ENCODE measurements at places on chromosomes 2 and 18.

DNA sequence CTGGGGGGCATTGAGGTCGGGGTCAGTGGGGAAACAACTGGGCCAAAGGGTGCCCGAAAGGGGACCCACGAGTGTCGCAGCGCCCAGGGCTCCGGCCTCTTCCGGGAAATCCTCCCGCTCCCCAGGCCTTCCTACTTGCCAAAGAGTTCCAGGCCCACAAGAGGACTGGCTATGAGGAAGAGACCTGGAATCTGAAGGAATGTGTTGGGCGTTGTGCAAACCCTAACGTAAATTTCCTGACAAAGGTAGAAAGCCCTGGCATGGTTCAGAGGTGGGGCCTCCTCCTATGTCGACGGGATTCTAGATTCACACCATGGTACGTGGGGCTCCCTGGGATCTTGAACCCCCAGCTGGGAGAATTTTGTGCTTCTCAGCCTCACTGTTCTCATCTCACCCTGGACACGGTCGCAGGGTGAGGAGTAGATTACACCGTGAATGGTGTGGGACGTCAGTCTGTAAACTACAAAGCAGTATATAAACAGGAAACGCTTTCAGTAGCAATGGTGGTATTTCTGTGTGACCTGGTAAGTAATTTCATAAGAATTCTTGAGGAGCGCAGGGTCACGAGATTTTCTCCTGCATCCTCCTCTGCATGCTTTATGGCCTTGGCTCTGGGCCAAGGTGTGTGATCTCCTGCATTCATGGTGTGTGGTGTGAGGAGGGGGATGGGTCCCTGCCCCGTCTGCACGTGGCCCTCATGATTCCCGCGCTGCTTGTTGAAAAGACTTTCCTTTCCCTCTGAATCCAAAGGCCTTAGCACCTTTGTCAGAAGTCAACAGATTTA lies 868 bp downstream of the HSBP1L1 start:
- no peak for DNase-seq

- DNase-seq = no peak
Measured at GRCh38 chr2:222920657-222921186, 59.9 kb downstream of the ACSL3 start.

DNA sequence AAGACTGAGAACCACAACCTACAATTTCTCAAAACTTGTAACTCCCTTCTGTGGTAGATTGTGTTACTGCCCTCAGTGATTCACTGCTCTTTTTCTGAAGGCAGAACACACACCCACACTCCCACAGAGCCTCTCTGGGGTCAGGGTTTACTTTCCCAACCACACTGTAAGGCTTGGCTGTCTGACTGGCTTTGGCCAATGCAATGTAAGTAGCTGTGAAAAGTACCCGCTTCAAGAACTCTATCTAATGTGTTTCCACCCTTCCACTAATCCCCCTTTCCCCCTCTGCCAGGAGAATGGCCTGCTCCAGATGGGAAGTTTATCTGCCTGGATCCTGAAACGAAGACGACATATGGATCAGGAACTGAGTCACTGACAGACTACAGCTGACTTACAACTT lies 222.7 kb downstream of the CDH2 start:
- DNase-seq = no peak

DNA sequence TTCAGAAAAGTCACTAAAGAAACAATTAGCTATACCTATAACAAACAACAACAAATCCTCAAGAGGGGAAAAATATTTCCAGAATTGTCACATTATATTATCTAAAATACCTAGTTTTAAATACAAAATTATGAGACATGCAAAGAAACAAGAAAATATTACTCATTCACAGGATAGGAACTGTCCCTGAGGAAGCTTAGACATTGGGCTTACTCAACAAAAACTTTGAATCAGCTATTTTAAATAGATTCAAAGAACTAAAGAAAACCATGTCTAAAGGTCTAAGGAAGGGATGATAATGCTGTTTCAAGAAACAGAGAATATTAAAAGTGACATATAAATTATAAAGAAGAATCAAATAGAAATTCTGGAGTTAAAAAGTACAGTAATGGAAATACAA lies 131.9 kb upstream of the ZNF516 start:
- no peak for DNase-seq

GRCh38 chr2:24712296-24712695 lies 80.9 kb downstream of the PTRHD1 start:
- no peak for DNase-seq

DNA sequence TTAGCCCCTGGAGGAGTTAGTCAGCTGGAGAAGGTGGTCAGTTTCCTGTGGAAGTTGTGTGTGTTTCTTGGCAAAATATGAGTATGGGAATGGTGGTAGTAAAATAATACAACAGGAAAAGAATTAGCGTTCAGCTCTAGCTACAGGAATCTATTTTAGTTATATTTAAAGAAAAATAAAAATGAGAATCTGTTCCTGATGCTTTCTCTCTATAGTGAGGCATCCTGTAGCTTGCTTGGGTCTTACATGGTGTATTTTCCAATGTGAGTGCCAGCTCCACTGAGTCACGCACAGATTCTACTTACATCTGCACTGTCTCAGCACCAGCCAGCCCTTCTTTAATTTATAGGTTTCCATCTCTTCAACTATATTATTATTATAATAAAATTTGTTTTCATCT lies 132.2 kb downstream of the BIRC6 start:
- DNase-seq = no peak

GRCh38 chr2:143796051-143796450 lies 666.8 kb downstream of the ARHGAP15 start:
- no peak for DNase-seq

- no peak for DNase-seq
Measured at GRCh38 chr2:168521053-168521741, 65.1 kb downstream of the CERS6 start.

GRCh38 chr18:79413426-79413825 lies 17.7 kb downstream of the NFATC1 start:
- DNase-seq = no peak

DNA sequence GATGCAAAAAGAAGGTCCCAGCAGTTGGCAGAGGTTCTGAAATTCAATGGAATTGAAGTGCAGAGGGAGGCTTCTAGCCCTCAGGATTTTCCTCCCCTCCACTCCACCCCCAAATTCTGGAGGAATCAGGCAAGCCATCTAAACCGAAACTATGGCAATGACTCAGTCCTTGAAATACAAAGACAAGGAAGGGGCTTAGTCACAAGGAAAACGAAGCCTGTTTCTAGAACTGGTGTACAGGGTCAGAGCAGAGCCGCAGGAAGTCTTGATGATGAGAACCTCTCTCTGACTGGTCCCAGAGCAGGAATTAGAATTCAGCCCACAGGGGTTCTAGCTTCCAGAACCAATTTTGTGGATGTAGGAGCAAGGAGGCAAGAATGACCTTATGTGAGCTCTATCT lies 111.7 kb upstream of the SCN1A start:
- no peak for DNase-seq

DNA sequence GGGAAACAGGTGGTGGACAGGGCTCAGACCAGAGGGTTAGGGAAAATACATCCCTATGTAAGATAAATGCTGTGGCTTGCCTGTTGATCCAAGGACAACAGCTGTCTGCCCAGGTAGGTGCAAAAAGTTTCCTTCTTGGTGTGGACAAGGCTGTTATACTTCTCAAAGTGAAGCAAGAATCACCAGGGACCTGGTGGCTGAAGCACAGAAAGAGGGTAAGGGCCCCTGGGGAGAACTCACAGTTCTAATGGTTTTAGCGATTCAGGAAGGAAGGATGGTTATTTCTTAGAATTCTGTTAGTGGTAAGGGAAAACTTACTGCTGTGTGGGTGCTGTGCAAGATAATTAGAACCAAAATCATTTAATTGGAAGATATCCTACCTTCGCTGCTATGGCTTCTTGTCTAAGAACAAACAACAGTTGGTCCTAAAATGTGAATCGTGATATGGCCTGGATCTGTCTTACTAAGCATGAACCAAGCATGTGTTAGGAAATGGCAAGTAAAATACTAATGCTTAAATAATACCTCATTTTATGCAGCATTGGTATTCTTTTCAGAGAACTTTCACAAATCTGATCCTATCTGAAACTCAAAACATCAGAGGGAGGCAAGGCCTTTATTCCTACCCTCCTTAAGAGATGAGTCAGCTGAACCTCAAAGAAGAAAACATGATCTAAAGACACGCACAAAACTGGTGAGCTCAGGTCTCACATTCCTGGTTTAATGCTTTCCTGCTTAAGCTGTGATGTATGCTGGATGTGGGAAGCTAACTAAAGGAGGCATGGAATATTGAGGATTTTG lies 159.2 kb upstream of the THUMPD2 start:
- DNase-seq = no peak

DNA sequence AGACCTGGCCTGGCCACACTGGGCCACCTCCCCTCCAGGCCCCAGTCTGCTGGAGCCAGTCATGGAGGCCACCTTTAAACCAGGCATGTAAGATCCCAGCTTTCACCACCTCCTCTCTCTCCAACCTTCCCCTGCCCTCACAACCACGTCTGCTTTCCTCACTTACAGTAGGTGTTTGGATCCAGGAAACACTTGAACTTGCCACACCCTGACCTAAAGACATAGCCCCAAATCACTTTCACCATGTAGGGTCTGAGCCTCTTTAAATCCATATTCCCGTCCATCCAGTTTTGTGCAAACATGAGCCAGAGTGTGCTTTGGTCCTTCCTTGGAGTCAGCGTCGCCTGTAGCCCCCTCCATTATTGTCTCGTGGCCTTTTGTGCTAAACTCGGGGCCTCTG lies 66.8 kb downstream of the NRP2 start:
- DNase-seq = no peak

DNA sequence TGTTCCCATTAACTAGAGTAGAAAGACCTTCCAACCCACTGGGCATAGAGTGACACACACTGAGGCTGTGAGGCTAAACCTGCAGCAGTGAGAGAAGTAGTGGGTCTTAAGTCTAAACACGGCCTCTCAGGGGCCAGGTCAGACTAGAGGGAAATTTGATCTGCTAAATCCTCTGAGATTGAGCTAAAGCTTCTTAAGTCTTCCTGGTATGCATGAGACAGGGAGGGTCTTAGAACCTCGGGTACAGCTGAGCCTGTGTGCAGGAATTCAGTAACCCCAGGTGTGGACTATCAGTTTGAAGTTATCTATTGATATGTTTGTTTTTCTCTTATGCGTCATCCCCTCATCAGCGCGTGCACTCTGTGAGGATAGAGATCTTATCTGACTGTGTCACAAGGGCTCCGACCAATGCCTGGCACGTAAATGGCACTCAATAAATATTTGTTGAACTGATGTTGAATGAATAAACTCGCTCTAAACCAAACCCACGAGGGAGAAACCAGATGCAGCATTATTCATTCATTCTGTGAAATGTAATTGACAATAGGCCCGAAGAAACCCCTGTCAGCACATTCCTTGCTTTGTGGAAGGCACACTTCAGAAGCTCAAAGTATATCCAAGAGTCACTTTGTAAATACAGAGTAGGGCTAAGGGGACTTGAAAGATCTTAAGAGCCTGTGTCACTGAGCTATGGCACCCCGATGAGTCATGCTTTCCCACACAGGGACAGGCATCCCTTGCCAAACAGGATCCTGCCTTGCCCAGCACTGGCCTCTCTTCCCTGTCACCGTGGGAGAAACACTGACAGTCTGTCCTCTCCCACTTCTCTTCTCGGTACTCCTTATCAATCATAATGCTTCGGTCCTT lies 21.7 kb upstream of the RAB10 start:
- DNase-seq = no peak

GRCh38 chr2:72141881-72142451 lies 5.7 kb downstream of the CYP26B1 start:
- DNase-seq = no peak

- DNase-seq = no peak
Measured at GRCh38 chr2:42909966-42910365, 117.6 kb upstream of the HAAO start.

DNA sequence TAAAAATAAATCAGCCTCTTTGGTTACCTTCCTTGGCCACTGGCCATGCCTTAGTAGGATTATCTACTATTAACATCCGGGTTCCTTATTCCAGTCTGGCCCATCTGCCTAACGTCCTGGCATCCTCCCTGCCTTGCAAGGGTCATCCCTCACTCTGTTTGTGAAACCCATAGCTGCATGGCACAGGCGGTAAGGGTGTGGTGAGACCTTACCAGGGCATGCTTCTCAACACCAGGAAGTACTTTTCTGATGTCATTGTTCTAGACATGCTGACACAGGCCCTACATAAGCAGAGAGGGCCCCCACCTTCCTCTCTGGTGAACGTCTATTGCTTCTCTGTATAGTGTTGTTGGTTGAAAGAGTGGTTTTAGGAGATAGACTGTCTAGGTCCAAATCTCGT lies 296.8 kb upstream of the SPRED2 start:
- no peak for DNase-seq

DNA sequence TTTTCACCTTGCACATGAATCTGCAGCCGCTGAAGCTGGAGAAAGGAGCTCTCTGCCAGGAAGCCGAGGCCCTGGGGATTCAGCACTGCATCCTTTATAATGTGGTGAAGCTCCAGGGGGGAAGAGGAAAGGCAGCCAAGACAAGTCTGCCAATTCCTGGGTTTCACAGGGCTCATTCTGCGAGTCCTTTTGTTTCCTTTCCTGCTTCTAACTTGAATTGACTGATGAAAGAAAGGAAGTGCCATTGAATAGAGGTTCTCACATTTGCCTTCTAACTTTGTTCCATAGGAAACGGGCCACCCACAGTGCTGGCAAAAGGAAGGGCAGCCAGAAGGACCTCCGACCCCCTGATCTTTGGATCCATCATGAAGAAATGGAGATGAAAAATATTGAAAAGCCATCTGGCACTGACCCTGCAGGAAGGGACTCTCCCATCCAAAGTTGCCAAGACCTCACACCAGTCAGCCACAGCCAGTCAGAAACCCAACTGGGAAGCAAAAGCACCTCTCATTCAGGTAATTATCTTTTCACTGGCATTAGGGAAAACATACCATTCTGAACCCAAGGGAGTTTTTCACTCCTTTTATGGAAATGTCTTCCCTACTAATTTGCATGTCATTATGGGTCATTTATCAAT lies 765.4 kb downstream of the MBD2 start:
- DNase-seq = no peak

GRCh38 chr18:70068981-70069380 lies 121.3 kb upstream of the CD226 start:
- DNase-seq = no peak

DNA sequence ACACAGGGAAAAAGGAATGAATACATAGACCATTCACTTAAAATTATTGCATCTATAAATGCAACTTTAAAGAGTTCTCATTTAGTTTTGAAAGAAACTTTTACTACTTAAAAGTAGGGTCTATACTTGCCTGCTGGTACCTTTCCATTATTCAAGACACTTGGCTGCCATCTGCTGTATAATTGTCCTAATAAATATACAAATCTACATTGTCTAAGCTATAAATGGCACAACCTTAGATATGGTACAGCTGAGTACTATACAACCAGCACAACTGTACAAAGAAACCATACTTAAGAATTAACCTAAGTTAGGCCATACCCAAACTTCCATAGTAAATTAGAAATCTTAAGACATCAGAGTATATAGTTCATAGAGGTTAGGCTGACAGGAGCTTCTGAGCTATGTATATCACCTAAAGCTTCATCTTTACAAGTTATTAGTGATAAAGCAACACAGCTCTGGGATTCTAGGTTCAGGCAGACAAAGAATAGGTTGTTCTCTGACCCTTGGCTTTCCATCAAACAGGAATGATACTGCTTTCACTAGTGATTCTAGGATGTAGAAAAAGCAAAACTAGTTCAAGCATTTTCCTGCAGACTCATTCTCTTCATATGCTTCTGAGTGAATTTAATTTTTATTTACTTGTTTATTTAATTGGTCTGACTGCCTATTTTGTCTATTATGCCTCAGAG lies 22.1 kb downstream of the EXOC6B start:
- no peak for DNase-seq

- DNase-seq = no peak
Measured at GRCh38 chr2:2569306-2569705, 238.2 kb upstream of the MYT1L start.
